Left ventricle myocardium superior (tissue), 1 donor: ENCODE measurements at places on chromosomes 2 and 18. TPM values are rescaled to one million over a fixed set of nuclear protein-coding genes. Genes with fewer than 3 reads are reported as not detected.

GRCh38 chr2:233745073-233745755, 14.9 kb upstream of the UGT1A1 start:
- no peak for DNase-seq

DNA sequence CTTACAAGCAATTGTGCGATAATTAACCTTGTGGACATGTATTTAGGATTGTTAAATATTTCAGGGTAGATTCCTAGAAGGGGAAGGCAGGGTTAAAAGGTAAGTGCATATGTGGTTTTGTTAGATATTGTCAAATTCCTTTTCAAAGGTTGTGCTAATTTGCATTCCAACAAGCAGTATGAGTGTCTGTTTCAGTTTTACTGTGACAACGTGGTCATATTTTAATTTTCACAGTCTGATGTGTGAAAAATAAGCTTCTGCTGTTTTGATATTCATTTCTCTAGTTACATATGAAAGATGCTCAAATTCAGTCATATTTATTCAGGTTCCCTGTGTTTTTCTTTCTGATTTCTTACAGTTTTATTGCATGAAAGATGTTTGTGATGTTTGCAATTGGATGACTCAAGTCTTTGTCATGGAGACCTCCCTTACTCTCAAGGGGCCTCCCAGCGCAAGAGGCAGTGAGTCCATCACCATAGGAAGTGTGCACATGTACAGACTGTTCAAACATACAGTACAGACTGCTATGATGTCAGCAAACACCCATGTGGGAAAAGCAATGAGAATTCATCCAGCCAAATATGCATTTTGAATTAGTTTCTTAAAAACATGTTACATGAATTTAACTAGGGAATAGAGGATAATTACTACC, 310.8 kb downstream of the GALR1 start:
- DNase-seq: no peak

Gene COLEC12
- total RNA-seq: 8.3 TPM

Gene KYNU
- 1.4 TPM for total RNA-seq

Gene ASB18
- total RNA-seq: 3.8 TPM

DNA sequence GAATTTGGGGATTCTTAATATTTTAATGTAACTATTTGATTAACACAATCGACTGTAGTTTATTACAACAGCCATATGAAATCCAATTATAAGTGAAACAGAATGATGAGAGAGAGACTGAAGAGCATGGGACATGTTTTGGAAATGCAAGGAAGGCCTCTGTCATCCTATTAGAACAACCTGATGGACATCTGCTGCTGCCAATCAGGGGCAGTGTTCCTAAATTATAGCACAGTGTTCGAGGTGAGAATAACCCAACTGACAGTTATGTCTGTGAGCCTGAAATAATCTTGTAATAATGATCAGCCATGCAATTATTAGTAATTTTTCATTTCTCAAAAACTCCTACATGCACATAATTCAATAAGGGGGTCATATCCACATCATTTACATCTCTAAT, 73.6 kb downstream of the CCDC141 start:
- DNase-seq: no peak
